ENCODE measurements at places on chromosomes 2 and 18.
A peak's percentile ranks its signal among the peaks of the same experiment; 100 is the strongest.

- DNase-seq: no peak
Observed at GRCh38 chr18:79513381-79514081, 117.8 kb downstream of the NFATC1 start.

GRCh38 chr2:238225911-238226697 lies 13.7 kb downstream of the HES6 start:
- no peak for DNase-seq

DNA sequence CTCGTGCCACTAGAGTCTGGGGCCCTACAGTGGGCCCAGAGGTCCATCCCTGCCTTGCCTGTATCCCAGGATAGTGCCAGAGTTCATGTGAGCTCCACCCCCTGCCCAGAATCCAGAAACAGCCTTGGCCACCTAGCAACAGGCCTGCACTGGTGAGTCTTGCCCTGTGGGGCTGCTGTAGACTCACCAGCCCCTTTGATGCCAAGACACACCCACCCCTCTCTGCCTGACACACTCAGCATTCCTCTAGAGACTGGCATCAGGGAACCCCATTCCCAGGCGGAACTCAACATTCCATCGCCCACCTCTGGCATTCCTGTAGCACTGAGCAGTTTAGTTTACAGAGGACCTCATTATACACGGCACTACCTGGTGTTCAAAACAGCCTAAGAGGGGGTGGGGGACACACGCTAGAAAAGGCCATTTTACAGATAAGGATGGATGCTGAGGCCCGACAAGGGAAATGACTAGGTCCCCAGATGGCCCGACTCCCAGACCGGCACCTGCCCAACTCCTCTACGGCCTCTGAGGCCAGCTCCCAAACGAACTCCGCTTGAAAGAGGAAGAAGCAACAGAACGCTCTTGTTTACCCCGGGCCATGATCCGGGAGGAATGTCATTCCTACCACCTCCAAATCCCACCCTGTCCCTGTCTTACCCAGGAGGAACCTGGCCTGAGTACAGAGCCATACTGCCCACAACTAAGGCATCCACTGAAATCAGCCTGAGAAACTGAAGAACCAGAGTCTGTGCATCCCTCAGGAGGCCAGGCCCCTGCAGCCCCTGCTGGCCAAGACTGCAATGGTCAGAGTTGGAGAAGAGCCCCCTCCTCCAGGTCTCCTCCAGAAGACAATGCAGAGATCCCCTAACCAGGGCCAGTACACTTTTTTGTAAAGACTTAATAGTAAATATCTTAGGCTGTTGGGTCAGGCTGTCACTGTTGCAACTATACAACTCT lies 180.2 kb downstream of the TNS1 start:
- peak; percentile 11 for DNase-seq

DNA sequence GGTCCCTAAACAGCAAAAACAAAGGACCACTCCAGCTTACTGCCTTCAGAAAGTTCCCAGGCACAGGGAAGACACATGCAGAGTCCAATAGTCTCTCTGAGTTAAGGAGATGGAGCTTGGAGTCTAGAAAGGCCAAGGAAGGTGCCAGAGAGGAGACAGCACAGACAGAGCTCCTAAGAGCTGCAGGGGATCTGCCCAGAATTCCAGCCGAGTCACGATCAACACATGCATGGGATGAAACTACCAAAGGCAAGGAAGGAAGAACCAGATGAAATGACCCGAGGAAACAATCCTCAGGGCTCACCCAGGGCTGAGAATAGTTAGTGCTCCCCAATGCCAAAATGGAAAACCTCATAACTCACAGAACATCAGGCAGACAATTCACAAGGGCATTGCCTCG lies 15.4 kb downstream of the METTL4 start:
- no peak for DNase-seq

DNA sequence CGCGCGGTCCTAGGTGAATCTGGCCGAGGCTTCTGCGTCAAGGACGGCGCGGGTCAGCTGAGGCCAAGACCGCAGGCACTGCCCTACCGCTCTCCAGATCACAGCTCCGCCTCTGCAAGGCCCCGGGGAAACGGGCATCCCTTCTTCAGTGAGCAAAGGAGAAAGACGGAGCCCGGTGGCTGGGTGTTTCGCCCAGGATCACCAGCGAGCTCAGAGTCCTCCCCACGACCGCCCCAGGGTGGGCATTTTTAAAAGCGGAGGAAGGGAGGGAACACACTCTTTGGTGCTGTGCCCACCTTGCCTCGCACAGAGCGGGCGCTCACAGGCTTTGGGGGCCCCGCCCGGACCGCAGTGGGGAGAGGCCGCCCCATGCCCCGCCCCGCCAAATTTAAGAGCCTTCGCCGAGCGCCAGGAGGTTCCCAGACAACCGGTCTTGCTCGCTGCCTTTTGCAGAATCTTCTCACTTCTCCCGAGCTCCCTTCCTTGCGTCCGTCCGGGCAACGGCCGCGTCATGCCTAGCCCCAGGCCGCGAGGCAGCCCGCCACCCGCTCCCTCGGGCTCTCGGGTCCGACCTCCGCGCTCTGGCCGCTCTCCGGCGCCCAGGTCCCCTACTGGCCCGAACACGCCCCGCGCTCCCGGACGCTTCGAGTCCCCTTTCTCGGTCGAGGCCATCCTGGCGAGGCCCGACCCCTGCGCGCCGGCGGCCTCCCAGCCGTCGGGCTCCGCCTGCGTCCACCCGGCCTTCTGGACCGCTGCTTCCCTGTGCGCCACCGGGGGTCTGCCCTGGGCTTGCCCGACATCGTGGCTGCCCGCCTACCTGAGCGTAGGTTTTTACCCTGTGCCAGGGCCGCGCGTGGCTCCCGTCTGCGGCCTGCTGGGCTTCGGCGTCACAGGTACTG lies at the start of gene NOTO:
Gene NOTO, plus strand, starts transcription at position 419 of the 899 bp plus-strand sequence. Its CDS starts 93 bp downstream, at position 512.
- no peak for DNase-seq

DNA sequence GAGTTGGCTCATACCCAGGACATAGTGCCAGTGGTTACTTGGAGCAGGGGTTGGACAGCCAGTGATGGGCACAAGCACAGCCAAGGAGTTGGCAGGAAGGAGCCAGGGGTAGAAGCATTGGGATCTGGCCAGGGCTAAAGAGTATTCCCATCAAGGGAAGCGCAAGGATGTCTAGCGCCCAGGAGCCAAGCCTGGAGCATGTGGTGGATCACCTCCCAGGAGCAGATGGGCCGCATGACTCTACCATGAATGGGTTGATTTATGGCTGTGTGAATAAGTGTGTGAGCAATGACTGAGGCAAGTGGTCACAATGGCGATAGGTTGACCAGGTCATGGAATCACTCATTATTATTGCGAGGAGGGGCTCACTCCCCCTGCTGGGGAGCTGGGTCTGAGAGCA lies 111.1 kb downstream of the FHOD3 start:
- no peak for DNase-seq

DNA sequence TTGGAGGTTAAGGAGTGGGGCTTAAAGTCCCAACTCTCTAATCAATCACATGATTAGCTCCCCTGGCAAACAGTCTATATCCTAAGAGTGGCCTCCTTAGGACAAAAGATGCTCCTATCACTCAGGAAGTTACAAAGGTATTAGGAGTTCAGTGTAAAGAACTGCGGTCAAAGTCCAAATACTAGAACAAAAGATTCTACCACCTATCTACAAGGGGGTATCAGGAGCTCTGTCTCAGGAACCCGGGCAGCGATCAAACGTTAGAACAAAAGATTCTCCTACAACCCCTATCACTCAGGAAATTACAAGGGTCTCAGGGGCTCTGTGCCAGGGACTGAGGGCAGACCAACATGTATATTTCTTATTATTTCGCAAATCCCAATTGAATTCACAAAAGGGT lies 58.0 kb downstream of the DTNB start:
- no peak for DNase-seq

DNA sequence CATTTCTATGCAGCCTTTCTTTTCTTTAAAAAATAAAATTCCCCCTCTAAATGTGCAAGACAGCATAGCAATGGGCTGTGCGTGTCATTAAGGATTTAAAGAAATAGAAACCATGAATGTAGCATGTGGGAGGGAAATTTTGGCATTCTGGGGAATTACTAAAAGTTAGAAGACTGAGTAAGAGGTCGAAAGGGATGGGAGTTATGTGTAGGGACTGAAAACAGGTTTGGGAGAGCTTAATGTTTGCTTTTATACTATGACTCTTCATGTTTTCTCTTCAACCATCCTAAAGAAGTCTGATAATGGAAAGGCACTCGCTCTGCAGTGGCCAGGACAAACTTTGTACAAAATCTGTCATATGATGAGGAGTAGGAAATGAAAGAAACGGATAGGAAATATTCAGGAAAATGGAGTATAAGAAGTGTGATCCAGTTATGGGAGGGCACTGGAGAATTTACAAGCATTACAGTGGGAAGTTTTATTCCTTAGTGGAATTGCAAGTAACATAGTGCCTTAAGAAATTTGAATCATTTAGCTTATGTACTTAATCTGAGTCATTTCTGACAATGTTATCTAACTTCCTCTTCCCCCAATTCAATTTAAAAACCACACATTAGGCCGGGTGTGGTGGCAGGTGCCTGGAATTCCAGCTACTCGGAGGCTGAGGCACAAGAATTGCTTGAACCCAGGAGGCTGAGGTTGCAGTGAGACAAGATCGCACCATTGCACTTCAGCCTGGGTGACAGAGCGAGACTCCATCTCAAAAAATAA lies 20.6 kb downstream of the TMEM87B start:
- no peak for DNase-seq

GRCh38 chr18:57807336-57808117 lies 4.4 kb upstream of the ATP8B1 start:
- no peak for DNase-seq

GRCh38 chr2:28681158-28681571 lies 70.5 kb upstream of the PPP1CB start:
- DNase-seq: peak; percentile 88

- no peak for DNase-seq
Observed at GRCh38 chr18:74589021-74589420, 8.6 kb upstream of the ZNF407 start.

- DNase-seq: no peak
Observed at GRCh38 chr2:136136931-136137330, 19.0 kb upstream of the CXCR4 start.

- DNase-seq: no peak
Observed at GRCh38 chr2:101619191-101619591, 78.3 kb upstream of the MAP4K4 start.

DNA sequence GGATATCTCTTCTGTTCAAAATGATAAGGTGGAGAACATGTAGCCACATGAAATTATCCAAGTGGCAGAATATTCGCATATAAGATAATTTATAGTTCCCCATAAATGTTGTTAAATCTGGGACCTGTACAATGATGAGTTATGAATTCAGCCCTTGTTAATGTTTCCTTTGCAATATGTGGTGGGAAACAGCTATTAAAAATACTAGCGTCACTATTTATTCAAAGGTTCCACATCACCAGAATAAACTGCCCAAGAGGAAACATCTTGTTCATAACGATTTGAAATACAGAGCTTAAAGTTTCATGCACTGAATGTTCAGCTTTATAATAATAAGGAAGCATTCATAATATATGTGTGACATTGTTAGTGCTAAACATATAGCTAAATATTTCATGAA lies 223.9 kb upstream of the TCF4 start:
- no peak for DNase-seq

- DNase-seq: no peak
Observed at GRCh38 chr2:135023886-135024485, 23.3 kb downstream of the MAP3K19 start.

DNA sequence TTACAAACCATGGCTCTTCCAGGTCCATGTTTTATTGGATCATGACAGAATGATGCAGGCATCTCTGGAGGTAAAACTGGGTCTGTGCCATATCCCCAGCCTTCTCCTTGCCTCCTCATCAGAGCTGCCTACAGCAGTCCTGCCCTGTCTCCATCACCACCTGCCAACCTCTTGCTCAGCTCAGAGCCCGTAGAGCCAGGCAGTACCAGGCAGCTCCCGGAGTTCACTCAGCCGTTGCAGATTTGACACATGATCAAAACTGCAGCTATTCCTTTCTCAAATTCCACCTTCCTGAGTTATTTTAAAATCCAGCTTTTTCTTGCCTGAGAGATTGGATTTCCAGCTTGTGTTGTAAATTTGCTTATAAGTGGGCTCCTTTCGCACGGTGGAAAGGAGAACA lies 218.2 kb upstream of the CELF4 start:
- DNase-seq: no peak

DNA sequence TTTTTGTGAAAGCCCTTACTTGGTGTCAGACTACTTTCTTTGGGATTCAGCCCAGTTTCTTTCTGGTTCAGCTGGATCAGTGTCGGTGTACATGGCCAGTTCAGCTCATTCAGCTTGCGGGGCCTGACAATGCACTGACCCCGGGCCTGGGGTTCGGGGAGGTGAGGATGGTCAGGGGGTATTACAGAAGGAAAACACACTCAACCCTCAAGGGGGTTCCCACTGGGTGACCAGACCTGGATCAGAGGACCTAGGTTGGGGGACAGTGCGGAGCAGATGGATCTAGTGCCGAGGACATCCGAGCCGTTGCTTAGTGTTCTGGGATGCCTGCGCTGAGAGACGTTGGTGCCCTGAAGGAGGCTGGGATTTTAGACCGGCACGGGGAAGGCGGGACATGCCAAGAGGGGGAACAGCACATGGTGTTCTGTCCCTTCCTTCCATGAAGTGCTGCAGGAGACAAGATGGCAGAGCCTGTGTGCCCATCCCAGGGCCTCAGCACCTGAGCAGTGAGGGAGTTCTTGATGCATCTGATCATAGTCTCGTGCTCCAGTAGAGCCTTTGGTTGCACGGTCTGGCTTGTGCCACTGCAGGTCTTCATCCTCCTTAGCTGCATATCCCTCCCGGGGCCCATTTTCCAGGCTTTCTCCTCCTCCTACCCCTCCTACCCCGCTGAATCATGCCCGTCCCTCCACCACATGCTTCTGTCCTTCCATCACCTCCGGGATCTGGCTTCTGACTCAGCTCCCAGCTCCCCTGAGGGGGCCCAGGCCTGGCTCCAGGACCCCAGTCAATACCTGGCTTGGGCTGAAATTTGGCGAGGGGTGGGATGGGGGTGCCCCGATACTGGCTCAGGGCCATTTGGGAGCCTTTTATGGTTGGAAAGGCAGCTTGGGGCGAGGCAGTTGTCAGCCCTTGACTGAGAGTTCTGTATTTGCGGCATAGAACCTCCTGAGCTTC lies 18.0 kb downstream of the SPEG start:
- DNase-seq: peak; percentile 89

DNA sequence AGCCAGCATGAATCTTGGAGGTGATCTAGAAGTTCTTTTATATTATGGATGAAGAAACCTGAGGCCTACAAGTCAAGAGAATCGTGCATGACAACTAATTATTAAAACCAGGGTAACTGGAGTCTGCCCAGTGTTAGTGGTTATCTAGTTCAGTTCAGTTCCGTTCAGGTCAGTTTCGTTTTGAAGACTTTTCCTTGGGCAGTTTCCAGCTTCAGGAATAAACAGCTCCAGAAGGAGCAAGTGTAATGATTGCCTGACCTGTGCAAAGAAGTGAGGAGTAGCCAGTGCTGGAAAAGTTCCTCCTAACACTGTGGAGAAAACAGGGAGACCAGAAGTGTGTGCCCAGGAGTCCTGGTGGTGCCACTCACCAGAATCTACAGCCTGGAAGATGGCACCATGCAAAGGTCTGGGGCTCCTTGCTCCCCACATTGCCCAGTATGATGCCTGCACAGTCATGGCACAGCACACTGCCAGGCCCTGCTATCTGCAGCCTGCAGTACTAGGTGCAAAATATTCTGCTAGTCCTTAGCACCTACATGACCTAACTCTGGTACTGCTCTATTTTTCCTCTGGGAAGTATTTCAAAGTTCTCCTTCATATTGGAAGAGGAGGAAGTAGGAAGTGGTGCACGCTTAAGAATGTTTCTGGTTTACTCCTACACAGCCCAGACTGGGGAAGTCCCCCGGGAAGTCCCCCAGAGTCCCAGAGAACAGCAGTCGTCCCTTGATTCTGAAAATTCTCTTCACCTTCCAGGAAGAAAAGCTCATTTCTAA lies 65.8 kb downstream of the SUMO1 start:
- DNase-seq: no peak

Measured in ACHN (cell line).